CD4-positive, alpha-beta T cell treated with Interleukin-15 for 1 hour (primary cell): ENCODE measurements at places on chromosomes 5 and 9.

DNA sequence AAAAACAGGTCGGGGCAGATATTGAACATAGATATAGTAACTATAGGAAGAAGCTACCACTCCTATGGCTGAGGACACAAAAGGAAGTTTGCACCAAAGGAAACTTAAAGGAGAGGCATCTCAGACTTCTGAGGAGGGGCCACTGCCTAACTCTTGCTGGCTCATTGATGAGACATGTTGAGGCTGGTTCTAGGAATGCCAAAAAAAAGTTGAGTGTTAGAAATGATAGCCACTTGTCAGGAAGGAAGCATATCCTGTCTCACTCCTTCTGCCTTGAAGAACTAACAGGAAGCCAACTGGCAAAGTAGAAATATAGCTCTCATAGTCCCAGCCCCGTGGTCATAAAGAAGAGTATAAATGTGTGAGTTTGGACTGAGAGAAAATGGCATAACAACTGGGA lies 23.3 kb upstream of the STOM start:
- no peak for DNase-seq

DNA sequence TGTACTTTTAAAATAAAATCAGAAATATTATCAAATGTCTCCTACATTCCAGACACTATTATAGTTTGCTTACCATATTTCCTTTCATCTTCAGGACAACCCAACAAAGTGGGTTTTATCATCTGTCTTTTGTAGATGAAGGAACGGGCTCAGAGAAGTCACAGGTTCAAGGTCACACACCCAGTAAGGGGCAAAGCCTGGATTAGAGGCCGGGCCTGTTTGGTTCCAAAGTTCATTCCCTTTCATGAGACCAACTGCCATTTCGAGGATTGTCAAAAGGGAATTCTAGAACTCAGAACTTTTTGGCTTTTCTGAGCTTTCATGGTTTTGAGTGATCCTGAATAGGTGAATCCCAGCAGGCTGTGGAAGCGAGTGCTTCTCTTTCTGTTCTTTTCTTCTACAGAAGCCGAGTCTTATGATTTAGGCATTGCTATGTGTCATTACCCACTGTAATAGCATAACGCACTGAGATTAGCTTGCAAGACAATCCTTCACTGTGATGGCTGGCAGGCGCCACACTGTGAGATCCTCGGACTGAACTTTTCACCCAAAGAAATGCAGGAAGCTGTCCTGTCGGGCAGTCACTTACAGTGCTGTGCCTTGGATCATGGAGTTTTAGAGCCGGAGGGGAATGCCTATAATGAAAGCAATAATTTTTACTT lies 43.8 kb upstream of the ANKH start:
- no peak for DNase-seq

DNA sequence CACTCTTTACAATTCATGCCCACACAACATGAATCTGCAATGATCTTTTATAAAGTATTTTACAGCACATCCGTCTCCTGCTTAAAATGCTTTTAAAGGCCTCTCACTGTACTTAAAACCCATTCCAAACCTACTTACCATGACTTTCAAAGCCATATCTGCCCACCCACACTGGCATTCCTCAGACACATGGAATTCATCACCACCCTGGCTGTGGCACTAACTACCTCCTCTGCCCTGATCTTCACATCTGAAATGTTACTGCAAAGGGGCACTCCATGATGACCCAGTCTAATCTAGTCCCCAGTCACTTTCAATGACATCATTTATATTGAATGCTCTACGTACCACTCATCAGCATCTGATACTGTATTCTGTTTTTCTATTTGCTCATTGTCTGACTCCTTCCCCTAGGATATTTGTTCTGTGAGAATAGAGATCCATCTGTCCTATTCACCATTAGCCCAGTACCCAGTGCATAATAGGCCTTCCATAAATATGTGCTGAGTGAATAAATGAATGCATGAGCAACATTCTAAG lies 193.2 kb upstream of the KIF2A start:
- no peak for DNase-seq

DNA sequence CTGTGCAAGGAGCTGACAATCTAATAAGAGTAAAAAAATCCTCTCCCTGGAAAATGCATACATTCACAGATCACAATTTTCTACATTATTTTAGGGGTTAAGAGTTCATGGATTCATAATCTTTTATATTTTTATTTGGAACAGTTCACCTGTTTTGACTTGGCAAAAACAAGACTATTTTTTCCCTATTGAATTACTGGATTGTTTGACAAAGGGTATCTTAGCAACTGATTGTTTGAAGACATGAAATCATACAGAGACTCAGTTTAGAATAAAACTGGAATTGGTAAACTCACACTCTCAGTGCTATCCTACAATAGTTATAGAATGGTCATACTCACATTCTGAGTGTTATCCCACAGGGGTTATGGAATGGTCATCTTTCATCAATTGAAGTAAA lies 358.2 kb upstream of the PTGER4 start:
- no peak for DNase-seq

- no peak for DNase-seq
These were observed 188.8 kb downstream of the NTRK2 start for GRCh38 chr9:84858364-84858763.

GRCh38 chr9:20310024-20310423 lies 312.3 kb downstream of the MLLT3 start:
- no peak for DNase-seq

- no peak for DNase-seq
These were observed 37.6 kb downstream of the ELL2 start for GRCh38 chr5:95923918-95924544.

- no peak for DNase-seq
These were observed 30.2 kb upstream of the PTGER4 start for GRCh38 chr5:40649463-40650030.

- no peak for DNase-seq
These were observed 129.6 kb downstream of the GLIS3 start for GRCh38 chr9:4170231-4170630.

GRCh38 chr9:110021891-110022290 lies 186.1 kb downstream of the C9orf152 start:
- DNase-seq = no peak

DNA sequence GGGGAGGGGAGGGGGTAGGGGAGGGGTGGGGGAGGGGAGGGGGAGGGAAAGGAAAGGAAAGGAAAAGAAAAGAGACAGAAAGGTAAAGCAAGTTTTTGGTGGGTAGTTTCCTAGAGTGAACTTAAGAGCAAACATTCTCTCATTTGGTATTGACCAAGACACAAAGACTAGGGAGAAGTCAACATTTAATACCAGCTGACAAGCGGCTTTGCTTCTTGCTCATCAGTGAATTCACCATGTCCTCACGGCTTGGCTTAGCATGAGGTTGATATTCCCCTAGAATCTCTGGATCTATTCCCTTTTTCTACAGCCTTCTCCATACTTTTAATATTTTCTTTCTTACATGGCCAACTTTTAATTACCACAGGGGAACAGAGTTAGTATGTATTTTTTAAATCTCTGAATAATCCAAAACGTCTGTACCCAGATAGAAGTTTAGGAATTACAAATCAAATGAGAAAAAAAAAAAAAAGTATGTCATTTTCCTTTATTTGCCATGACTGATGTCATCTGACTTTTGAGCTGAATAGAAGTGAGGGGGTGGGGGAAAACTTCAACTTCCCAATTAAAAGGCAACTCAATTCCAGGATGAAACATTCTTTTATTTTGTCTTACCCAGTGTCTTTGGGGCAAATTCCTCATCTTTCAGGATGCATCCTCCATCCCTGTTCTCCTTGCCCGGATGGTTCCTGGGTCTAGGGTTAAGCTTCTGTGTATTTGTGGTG lies 40.1 kb upstream of the GLIS3 start:
- no peak for DNase-seq

DNA sequence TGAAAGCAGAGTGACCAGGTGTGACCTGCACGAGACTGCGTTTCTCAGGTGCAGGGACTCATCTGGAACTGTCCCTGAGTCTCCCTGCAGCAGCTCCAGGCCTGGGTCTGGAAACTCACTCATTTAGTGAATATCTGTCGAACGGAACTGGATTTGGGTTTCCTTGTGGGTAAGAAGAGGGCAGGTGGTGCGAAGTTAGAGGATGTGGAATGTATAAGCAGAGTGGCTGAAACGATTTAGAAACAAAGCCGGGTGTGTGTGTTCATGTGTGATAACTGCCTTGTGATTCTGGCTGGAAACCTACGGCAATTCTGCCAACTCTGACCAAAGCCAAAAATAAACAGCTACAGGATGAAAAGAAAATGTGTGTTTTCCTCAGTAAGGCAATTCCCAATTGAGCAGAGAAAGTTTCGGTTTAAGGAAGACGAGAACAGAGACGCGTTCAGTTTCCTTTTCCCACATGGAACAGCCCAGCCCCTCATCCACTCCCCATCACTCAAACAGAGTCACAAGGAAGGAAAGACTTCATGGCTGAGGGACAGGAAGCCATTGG lies 130.3 kb downstream of the NSG2 start:
- DNase-seq = no peak

- no peak for DNase-seq
These were observed 149.0 kb downstream of the PDE4D start for GRCh38 chr5:59744531-59744992.

DNA sequence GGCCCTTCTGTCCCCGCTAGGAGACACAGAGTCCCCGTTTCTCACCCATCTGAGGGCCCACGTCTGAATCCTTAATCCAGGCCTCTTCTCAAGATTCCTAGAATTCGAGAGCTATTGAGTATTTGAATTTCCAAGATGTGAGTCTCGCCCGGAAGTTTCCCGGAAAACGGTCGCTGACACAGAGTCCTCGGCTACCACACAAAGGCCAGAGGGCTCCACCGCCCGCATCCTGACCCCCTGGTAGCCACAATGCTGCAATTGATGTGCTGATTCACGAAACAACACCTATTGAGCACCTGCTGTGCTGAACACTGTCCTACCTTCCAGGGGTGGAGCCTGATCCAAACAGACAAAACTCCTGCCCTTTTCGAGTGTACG lies 670 bp upstream of the FBP1 start:
- DNase-seq = no peak

GRCh38 chr9:137295849-137296669 lies 6.0 kb downstream of the NRARP start:
- DNase-seq = no peak

- peak; percentile 60 for DNase-seq
These were observed 14.9 kb upstream of the WNT8A start for GRCh38 chr5:138068742-138069600.

DNA sequence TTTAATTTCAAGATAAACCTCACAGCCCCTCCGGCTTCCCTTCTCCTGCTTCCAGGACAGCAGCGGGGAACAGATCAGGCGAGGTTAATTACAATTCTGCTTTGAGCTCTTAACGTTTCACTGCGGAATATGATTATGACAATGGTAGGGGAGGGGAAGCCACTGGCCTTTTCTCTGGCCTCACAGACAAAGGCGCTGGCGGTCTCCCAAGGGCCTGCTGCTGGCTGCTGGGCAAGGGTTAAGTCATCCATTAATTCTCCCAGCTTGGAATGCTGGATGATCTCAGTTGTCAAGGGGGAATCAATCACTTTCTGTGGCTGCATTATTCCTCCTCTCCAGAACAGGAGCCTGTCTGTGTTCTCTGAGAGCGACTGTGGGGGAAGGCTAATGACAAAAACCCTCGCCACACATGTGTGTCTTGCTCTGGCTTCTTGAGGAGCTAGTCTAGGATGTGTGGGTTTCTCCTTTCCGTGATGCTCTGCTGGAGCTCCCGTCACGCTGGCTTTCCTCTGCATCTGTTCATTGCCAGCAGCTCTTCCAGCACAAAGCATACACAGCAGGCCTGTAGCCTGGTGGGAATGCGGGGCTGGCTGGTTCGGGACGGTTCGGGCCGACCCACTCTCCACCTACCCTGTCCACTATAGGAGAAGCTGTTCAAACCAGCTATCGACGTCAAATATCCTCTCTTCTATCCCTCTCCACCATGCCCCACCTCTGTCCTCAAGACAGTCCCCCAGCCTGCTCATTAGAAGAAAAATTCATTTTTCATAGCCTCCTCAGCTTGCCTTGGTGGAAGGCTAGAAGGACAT lies 82.8 kb downstream of the DCP2 start:
- no peak for DNase-seq

DNA sequence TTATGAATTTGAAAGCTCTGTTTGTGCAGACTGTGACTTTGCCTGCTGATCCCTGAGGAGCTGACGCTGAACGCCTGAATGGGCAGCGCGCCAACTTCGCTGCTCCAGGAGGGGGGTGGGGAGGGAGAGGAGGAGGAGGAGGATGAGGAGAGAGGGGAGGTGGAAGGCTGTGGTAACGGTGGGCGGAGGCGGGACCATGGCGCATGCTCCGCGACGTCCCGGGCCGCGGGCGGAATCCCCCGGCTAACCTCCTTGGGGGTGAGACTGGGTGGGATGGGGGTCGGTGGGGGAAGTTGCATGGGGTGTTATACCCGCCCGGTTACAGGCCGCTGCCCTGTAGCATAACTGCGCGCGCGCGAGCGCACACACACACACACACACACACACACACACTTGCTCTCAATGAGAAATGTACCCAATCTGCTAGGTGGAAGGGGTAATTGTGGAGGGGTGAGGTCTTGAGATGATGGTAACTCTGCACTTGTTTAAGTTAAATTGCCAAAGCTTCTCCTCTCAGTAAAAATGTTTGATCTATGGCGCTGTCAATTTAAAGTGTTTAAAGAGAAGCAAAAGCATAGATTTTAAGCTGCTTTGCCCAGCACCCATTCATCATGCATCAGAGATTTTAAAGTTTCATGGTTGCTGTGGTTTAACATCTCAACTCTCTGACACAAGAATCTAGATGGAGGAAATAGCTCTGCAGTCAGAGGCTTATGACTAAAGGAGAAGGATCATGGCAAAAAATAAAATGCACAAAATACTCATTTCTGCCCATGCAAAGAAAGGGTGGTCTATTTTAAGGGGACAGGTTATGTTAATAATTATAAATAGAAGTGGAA lies 76.6 kb upstream of the TBCA start:
- DNase-seq = peak; percentile 56

- no peak for DNase-seq
These were observed 181.1 kb upstream of the ELAVL2 start for GRCh38 chr9:24007185-24007584.

- DNase-seq = no peak
These were observed 118.1 kb downstream of the UNC13B start for GRCh38 chr9:35279946-35280345.

DNA sequence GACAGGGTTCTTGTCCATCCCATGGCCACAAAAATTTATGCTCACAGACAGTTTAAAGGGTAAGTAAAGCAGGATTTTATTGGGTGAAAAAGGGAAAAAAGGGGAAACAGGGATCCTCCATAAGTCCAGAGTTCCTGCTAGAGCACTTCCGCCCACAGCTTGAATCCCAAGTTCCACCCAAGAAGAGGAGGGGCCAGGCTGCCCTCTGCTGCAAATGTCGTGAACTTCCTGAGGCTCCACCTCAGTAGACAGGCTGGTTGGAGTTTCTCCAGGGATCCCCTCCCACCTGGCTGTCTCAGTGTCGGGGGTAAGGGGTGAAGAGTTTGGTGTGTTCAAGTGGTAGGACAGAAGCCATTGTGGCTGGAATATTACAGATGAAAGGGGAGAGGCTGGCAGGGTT lies 275.0 kb upstream of the SGCD start:
- DNase-seq = no peak

GRCh38 chr9:38094165-38094564 lies 25.1 kb upstream of the SHB start:
- DNase-seq = no peak

- DNase-seq = no peak
These were observed 98.4 kb upstream of the GNAQ start for GRCh38 chr9:78130004-78130403.
